ENCODE measurements at places on chromosomes 3 and 15.

- DNase-seq, result no peak
Measured at GRCh38 chr15:38231436-38231835, 21.2 kb upstream of the SPRED1 start.

DNA sequence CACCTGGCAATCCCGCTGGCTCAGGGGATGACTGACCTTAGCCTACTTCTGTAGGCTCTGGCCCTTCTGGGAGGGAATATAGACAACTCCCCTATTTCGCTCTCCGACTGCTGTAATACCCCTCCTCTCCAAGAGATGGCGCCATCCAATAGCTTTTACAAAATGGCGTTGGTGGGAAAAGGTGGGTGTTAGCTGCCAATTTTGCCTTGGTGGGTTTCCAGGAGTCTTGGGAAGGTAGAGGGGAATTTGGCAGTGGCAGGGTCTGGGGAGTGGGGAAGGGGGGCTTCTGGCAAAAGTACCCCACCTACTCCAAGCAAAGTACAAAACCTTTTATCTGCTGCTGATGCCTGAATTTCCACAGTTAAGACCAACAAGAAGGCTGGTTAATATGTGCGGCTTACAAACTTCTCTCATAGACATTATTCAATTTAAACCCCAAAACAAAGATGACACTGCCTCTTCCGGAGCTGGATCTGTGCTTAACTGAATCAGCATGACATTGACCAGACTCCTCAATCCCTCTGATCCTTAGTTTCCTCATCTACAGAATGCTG is 62.1 kb downstream of the RASGRF1 start:
- no peak for DNase-seq

DNA sequence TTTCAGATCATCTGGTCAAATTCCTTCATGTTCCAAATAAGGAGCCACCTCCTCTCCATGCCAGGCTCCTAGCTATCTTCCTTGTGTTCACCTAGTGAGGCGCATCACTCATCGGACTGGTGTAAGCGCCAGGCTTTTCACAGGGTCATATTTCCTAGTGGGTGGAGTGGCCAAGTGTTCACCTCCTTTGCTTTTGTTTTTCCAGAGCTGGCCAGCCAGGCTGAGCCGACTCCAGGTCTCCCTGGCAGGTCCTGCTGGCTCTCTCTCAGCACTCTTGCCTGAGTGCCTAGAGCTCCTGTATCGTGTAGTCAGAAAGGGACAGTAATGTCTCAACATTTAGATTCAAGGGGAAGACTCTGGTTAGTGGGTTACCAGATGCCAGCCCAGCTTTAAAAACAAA is 31.0 kb downstream of the HEG1 start:
- no peak for DNase-seq

GRCh38 chr3:2910997-2911396 is 199.2 kb downstream of the IL5RA start:
- DNase-seq, result no peak

DNA sequence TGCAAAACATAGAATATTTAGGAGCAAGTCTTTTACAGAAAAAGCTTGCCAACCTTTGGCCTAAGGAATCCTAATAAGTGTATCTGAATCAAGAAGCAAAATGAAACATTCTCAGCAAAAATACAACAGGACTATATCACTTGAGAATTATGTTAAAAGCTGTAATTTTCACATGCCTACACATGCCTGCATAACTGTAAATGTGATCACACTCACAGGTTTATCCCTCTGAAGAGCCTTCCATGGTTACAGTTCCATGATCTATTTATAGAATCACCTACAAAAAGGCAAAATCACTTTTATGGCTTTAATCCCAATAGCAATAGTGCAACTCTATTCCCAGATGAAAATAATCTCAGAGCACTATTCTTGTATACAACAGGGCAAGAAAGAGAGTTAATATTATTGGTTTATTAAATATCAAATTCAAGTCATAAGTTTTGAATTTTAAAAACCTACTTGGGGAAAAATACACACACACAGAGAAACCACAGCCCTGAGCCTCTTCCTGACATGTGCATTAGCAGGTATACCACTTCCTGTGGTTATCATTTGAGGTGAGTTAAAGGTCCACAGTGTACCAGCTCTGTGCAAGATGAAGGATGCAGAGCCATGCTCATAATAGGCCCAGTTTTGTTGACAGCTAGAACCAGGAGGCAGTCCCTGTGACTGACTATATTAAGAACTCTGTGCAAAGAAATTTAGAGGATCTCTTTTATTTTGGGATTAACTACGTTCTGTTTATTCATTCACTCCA is 252.5 kb upstream of the TGFBR2 start:
- no peak for DNase-seq

- DNase-seq, result no peak
Measured at GRCh38 chr3:95272781-95273180, 1209.9 kb downstream of the NSUN3 start.

GRCh38 chr15:59154243-59154642 is 49.3 kb downstream of the CCNB2 start:
- DNase-seq, result no peak

DNA sequence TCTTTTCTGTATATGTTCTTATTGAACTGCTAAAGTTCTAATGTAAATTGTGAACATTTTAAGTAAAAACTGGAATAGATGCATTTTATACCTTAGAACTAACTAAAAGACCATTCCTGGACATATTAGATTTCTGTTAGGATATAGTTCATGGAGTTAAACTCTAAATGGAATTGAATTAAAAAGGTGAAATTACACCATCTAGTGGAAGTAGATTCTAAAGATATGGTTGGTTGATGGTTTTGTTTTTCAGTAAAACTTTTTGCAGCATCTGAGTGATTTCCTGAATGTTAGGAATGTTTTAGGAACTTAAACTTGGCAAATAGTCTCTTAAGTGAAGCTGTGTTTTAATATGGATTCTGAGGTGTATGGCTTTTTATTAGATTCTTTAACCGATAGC is 96.8 kb downstream of the SLMAP start:
- DNase-seq, result no peak

GRCh38 chr3:173465112-173465511 is 67.6 kb downstream of the NLGN1 start:
- DNase-seq, result no peak

- DNase-seq, result no peak
Measured at GRCh38 chr3:158649791-158650190, 5.5 kb downstream of the GFM1 start.

- DNase-seq, result no peak
Measured at GRCh38 chr3:186166036-186166435, 57.1 kb upstream of the ETV5 start.

DNA sequence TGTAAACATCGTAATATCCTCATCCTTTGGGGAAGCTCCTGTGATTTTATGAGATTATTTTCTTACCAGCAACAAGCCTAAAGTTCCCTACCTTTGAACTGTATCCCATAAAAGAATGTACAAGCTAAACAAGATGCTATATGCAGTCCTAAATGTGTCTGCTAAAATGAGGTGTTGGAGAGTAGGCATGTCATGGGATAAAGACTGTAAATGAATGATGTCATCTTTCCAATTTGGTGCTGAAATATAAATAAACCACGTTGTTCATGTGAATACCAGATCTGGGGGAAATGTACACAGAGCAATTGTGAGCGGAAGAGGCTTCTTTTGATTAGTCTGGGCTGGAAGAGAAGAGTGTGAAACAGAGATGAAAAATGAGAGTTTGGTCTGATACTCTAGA is 214.9 kb upstream of the WNT5A start:
- no peak for DNase-seq

DNA sequence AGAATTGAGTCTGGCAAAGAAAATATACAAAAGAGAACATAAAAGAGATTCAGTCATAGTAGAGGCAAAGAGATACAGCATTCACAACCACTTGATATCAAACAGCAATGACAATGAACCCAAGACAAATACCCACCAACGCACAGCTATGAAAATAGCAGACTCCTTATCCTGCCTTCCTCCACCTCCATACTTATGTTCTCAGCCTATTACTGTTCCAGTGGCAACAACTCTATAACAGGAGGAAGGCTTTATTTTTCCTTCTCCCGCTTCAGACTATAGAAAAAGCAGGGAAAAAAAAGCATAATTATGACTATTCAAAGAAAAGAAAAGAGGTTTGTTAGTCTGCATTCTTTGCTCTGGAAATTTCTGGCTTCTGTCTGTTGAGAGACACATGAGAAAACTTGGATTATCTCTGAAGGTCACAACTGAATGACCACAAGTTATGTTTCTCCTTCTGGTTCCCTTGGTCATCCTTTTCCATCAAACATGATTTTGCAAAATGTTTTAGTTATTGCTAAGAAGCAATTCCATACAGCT is 81.2 kb upstream of the PLXND1 start:
- DNase-seq, result no peak

DNA sequence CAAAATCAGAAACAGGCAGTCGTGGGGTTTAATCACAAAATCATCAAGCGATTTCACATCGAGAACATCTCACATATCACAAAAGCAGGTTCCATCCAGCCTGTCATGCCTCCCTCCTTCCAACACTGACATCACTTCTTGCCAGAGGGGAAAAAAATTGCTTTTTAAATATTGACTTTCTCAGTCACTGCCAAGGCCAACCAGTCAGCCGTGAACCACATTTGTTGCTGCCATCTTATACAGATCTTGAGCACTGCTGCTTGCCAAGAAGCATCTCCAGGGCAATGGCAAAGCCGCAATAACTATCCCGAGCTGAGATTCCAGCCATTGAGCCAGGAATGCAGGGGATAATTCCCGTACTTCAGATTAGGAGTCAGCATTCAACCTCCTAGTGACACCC is 174.6 kb downstream of the ANXA2 start:
- DNase-seq, result no peak

GRCh38 chr3:115062009-115062408 is 85.1 kb downstream of the ZBTB20 start:
- DNase-seq, result no peak

DNA sequence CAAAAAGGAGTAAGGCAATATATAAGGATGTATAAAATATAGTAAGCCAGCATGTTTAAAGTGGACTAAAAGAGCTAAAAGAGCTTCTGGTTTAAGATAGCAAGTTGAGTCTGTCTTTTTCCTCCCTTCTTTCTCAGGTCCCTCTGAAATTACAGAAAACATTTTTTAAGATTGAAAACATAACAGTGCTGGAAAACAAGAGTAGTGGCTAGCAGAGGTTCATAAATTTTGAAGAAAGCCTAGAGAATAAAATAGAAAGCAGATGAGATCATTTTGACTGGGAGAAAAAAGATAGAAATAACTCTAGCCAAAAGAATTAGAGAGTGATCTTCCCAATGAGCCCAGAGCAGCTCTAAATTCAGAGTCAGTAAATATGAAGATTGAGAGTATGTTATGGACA is 41.9 kb downstream of the ATP8B4 start:
- no peak for DNase-seq

DNA sequence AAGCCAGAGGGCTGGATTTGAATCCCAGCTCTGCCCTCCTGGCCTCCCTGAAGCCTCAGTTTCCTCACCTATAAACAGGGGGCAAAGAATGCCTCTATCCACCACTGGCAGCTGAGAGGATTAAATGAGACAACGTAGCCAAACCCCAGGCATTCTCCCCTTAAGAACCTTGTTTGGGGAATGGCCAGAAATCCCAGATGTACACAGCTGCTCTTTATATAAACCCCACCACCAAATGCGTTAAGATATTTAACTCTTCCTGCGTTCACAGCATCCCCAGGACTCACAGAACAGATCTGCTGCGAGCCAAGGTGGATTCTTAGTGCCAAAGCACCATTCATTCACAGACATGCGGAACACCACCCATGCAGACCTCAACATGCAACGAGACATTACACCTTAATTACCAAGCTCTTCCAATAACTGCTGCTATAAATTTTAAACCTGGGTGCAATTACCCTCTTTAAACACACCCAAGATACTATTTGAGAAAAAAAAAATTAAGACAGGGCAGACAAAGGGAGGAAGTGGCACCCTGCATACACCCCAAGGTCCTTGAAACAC is 5.2 kb downstream of the TLE3 start:
- no peak for DNase-seq

DNA sequence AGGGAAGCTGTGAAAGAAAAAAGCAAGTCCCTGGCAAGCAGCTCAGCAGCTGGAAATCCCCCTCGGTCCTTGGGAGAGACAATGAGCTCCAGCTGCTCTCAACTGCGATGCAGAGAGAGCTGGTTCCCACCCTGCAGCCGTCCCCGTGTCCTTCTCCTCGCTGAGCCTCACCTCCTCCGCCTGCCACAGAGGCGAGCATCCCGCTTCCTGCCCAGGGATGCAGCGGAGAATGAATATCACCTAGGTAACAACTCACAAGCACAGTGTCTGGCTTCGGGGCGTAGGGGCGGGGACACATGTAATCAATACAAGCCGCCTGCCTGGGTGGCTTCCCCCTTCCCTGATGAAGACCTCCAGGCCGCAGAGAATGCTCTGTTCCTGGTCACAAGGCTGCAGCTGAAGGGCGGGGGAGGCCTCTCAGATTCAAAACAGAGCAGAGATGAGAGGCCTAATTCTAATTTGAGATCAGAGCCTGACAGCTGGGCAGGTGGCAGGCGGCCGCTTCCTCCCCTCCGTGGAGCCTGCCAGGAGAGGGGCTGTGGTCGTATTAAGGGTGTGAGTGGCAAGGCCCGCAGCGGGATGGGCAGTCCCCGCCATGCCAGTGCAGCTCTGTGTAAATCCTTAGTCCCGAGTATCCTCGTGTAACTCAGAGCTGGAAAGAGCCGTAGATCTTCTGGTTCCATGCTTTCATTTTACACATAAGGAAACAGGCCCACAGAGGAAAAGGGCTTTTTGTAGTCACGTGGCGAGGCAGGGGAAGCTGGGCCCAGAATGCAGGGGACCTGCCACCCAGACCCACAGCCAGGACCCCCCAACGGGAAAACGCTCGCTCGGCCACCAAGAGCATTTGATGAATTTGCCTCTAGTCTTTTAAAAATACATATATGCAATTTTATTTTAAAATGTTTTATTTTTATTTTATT is 24.3 kb downstream of the ZDHHC19 start:
- DNase-seq, result no peak

- no peak for DNase-seq
Measured at GRCh38 chr15:42507514-42507913, 12.1 kb downstream of the SNAP23 start.

DNA sequence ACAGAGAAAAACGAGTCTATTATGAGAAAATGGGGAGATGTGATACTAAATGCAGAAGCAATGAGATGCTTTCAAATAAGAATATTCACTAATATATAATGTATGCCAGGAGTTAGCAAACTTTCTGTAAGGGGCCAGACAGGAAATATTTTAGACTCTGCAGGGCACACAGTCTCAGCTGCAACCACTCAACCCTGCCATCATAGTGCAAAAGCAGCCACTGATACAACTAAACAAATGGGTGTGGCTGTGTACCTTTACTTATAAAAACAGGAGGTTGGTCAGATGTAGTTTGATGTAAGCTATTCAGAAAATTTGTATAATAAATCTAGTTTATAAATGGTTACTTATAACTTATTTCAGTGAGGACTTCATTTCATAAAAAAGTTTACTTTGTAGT is 78.1 kb downstream of the FBXL22 start:
- DNase-seq, result no peak

GRCh38 chr3:113212844-113213375 is 1.6 kb downstream of the BOC start:
- no peak for DNase-seq

DNA sequence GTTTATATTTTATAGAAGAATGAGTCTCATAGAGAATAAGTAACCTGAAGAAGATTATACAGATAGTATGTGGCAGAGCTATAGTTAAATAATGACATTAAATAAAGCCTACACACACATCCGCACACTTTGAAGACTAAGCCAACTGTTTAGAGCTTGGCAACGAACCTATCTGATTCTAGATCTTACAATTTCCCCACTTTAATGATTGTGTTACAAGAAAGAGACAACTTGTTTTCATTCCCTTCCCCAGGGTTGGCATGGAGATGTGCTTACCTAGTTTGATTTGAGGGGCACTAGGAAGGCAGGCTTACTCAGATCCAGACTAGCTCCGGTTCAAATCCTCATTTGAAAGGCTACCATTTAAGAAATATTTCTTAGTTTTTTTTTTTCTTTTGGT is 61.9 kb upstream of the CBLB start:
- DNase-seq, result no peak
